Mesothelial cell of epicardium (in vitro differentiated cells): ENCODE measurements at places on chromosomes 4 and X. TPM values are rescaled to one million over a fixed set of nuclear protein-coding genes. Genes with fewer than 3 reads are reported as not detected.

GRCh38 chr4:166839615-166840251 lies 394.6 kb downstream of the SPOCK3 start:
- no peak for DNase-seq

DNA sequence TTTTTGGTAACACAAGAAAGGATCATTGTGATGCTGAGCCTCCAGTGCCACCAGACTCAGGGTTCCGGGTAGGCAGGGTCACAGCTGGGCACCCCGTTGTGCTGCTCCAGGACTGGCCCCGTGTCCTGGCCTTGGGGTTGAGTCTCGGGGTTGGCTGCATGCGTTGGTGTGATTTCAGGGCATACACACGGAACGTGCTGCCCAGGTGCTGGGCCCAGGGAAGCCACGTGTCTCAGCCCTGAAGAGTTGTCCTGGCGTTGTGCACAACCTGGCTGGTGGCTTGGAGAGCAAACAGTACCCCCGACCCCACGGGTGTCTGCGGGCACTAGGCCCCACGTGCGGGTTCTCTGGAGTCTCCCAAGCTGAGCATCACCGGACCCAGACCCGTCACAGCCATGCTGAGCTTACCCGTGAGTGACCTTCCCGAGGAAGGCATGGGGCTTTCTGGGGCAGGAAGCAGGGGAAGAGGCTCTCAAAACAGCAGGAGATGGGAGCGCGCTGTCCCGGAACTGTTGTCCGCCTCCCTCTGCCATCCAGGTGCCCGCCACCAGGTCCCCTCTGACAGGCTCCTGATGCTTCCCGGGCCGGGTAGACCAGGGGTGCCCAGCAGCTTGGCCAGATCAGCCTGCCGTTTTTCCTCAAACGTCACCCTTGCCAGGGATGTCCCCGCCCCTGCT lies 66.1 kb upstream of the ENPP6 start:
- no peak for DNase-seq

GRCh38 chr4:68995292-68995691 lies 43.7 kb upstream of the UGT2A3 start:
- DNase-seq, result no peak

FHDC1 gene
- 4.2 to 4.6 TPM (median 4.3 TPM) in 3 replicates for total RNA-seq

KCND1 gene
- total RNA-seq, result 5.1 to 6.1 TPM (median 5.6 TPM) in 3 replicates
